Activated CD8-positive, alpha-beta memory T cell treated with anti-CD3 and anti-CD28 coated beads for 24 hours (primary cell): ENCODE measurements at places on chromosomes 3 and 15.
A peak's percentile ranks its signal among the peaks of the same experiment; 100 is the strongest.

DNA sequence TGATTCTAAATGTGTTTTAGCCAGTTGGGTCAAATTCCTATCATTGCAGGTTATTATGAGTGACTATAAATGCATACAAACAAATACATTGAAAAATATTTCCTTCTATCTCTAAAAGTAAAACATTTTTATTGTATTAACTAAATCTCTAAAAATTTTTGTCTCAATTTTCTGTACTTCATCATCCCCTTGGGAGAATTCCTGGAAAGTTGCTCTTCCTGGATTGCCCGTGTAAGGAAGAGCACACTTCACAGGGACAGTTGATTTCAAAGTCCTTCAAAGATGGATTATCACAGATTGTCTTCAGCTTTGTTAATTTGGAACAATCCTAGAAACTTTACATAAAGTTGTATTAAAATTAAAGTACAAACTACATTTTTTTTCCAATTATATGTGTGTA is 595.6 kb downstream of the ROBO1 start:
- DNase-seq = no peak

DNA sequence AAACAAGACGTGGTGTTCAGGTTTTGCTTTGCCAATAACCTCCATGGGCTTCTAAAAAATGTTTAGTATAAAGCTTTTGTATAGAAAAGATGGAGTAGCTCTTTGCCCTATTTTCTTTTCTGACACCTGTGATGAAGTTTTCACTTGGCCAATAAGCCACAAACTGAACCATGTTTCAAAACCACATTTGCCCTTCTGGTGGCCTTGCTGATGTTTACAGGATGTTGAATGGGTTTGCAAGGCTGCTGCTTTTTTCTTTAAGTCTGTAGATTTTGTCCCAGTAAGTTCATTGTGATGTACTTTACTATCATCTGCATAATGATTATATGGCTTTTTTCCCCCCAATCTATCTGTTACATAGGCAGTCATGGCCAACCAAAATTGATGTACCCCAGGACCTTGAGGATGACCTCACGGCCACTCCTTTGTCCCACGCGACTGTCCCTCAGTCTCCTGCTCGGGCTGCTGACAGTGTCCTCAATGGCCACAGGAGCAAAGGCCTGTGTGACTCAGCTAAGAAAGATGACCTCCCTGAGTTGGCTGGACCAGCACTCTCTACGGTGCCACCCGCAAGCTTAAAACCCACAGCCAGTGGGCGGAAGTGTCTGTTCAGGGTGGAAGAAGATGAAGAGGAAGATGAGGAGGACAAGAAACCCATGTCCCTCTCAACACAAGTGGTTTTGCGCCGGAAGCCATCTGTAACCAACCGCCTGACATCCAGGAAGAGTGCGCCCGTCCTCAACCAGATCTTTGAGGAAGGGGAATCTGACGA is 60.8 kb downstream of the SNRK start:
- no peak for DNase-seq

DNA sequence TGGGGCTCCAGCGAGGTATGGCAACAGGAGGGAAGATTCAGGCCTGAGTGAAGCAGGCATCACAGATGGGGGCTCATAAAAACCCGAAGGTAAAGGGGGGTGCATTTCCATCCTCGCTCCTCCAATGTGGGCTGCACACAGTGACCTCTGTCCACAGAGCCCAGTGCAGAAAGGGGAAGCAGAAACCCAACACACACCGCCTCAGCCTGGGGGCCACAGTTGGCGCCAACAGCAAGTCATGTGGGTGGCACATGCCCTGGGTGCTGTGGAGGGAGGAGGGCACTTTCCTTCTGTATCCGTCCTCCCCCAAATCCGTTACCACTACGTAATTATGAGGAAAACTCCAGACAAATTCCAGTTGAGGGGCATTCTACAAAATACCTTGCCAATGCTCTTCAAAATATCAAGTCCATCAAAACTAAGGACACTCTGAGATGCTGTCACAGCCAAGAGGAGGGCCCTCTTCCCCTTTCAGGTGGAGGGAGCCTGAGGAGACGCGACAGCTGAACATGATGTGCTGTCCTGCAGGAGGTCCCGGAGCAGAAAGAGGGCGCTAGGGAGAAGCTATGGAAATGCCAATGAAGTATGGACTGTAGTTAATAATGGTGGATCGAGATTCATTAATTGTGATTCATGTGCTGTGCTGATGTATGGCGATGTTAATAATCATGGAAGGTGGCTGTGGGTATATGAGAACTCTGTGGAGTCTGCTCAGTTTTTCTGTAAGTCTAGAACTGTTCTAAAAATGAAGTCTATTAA is 16.4 kb downstream of the APBA2 start:
- DNase-seq = no peak

GRCh38 chr3:130341882-130342281 is 3.6 kb upstream of the COL6A5 start:
- DNase-seq = no peak

DNA sequence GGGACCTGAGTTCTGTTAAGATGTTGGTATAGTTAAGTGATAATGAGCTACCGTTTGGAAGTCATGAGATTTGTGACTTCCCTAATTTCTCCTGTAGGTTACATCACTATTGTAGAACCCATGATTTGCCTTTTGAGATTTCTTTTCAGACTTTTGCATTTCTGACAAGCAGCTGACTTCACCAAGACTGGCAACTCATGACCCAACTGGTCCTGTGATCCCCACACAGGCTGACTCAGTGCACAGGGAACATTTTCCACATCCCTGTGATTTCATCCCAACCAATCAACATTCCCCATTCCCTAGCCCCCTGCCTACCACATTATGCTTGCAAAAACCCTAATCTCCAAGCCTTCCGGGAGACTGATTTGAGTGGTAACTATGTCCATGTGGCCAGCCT is 242.1 kb upstream of the PDZRN3 start:
- no peak for DNase-seq

DNA sequence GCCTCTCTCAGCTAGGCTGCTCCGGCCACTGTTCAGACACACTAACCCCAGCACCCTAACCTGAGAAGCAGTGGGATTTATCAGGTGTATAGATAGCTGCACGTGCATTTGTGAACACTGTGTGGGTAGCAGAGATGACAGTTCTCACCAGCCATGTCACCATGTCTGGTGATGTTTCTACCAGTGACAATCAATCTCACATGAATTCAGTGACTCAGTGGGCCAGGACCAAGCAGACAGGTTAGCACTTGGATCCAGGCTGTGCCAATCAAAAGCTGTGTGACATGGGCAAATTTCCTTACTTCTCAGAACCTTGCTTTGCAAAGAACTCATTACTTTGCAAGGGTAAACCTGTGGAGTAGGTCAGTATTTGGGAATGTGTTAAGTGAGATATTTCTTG is 65.3 kb upstream of the GATM start:
- no peak for DNase-seq

DNA sequence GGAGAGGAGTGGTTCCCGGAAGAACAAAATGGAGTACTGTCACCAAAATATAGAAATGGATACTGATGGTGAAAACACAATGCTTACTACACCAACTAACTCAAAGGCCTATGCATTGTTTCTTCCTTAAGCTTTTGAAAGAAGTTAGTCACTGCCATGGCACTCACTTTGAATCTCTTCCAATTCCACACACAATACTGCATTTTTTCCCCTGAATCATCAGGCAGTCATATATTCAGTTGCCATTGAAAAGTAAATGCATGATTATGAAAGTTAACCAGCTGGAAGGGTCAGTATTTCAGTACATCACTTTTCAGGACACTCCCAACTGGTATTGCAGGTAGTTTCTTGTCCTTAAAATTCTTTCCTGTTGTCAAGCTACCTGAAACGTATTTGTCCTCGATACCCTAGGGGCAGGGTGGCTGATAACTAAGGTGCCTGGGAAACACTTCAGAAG is 9.0 kb upstream of the LRRFIP2 start:
- no peak for DNase-seq

- DNase-seq = no peak
Measured at GRCh38 chr3:101131767-101132166, 138.5 kb upstream of the ABI3BP start.

- no peak for DNase-seq
Measured at GRCh38 chr3:49248840-49249227, 28.2 kb downstream of the C3orf62 start.

DNA sequence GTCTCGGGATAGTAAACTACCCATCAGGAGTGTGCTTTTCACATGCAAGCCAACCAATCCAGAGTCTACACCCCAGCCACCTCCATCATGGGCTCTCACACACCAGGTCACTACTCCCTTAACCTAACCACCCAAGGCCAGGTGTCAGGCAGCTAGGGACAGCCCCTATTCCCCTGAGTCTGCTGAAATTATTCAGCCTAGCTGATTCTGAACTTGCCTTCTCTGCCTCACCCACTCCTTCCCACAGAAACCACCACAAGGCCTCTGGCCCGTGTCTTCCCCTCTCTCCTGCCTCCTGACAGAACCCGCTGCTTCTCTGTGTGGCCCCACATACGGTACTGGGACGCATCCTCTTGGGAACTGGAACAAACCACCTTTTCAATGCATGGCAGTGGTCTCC is 82.1 kb downstream of the PCSK6 start:
- DNase-seq = peak; percentile 56

GRCh38 chr15:99343208-99343607 is 91.9 kb downstream of the LRRC28 start:
- no peak for DNase-seq

DNA sequence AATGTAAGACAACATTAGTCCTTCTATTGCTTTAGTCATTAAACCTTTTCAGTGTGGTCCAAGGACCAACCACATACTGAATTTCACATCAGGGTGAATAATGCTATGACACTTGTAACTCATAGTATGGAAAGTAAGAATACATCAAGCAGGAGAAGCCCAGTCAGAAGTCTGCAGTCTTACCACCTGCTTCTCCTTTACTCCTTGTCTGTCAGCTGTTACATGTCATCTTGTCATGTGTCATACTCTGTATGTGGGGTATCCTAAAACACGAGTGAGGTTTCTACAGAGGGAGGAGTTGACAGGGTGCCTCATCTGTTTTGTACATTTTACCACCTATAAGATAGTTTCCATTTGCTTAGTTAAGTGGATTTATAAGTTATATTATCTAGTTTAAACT is 32.8 kb upstream of the EID1 start:
- DNase-seq = no peak

- DNase-seq = no peak
Measured at GRCh38 chr3:112735926-112736325, 95.0 kb upstream of the CCDC80 start.

GRCh38 chr3:47476330-47476626 is 537 bp upstream of the SCAP start:
- DNase-seq = no peak

GRCh38 chr15:65055201-65055870 is 10.1 kb downstream of the SLC51B start:
- no peak for DNase-seq

DNA sequence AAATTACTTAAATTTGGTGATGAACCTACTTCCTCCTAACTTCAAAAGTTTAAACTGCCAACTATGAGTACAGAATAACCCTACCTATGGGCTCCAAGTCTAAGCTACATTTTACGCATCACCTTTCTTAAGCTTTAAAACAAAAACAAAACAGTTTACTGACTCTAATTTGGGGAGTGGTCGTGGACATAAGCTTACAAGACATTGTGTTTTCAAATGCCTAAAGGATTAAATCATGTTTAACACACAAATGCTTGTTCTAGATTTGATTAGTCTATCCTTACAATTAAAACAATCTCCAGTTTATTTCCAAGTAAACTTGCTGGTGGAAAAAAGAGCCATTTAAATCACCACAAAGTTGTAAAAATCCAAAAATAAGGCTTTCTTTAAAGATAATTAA is 62.2 kb downstream of the UACA start:
- no peak for DNase-seq

- no peak for DNase-seq
Measured at GRCh38 chr15:92124657-92125010, 269.0 kb upstream of the ST8SIA2 start.

DNA sequence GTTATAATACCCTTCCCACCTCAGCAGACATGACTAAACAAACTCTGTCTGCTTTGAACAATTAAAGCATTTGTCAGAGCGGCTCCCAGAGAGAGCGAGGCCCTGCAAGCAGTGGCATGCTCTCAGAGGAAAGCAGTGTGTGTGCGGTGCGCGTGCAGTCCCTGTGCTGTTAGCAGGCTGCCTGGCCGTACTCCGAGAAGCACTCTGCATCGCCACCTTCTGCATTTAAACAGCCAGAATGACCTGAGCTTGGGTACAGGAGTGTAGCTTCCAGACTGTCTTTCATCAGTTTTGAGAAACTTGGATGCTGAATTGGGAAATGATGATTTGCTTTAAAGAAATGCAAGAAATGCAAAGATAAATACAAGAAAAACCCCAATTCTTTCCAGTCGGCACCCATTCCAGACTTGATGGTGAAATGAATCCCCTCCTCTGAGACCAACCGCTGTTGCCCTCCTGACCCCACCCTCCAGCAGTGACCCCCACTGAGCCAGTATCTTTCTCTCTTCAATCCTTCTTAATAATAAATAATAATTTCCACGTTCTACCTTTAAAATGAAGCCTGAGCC is 113.5 kb downstream of the VGLL4 start:
- no peak for DNase-seq

DNA sequence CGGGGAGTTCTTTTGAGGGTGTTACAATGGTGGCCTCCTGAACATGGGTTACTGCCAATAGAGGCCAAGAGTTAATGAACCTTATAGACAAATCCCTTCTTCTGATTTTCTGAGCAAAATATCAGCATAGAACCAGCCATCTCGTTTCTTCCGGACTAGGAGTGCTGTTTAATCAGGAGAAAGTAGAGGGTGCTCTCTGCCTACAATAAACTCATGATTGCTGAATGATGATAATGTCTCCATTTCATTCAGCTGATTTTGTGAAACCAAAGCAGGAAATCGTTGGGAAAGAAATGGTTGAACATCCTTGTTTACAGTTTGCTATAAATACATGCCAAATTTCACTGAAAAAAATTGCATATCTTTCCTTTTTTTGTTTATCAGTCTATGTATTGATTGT is 142.8 kb upstream of the PLSCR5 start:
- DNase-seq = no peak

DNA sequence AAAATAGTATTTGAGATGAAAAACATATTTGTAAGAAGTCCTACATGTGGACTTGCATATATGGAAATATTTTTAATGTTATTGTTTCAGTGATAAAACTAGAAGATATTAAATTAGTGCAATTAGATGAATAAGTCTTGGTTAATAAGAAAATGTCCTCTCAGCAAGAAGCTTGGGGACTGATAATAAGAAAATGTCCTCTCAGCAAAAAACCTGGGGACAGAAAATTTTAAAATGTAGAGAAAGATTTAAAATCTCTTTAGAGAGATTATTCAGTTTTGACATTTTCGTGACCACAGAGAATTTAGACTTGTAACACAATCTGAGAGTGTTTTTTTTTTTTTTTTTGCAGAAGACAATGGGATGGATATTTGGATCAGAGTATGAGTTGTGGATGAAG is 156.0 kb downstream of the ISL2 start:
- DNase-seq = no peak

- DNase-seq = no peak
Measured at GRCh38 chr3:24401090-24401810, 93.4 kb downstream of the THRB start.

DNA sequence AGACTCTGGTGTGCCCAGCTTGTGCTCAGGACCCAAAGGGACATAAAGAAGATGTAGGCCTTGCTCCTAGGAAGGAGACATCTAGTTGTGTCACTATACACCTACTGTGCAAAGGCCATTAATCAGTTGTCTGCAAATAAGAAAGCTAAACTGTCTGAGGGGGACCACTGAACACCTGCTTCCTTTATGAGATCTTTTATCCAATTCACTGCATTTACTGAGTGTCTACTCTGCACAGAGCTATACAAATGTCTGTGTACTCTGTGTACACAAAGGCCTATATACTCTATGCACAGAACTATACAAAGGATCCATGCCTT is 124.8 kb downstream of the CTNNB1 start:
- DNase-seq = no peak

GRCh38 chr3:190721330-190721729 is 141.2 kb downstream of the GMNC start:
- DNase-seq = no peak
